ENCODE measurements at places on chromosomes 7 and 10.

GRCh38 chr7:43612128-43612527 lies 29.2 kb downstream of the STK17A start:
- no peak for DNase-seq

GRCh38 chr10:43863859-43864591 lies 215.3 kb upstream of the ZNF32 start:
- no peak for DNase-seq

DNA sequence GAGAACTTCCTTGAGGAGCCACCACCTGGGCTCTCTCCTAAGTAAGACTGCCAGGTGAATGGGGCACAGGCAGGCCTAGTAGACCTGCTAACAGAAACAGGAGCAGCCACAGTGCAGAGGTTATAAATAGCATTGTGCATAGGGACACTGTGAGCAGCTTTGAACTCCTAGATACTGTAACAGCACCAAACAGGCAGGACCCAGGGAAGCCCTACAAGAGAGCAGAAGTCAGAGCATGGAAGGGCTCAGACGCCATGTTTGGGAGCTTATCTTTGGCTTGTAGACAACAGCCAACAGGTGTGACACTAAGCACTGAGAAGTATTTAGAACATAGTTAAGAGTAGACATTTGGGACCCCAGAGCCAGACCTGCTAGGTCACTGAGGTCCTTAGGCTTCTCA lies 14.5 kb downstream of the XRCC2 start:
- no peak for DNase-seq

GRCh38 chr10:80199828-80200227 lies 5.5 kb downstream of the ANXA11 start:
- no peak for DNase-seq

GRCh38 chr7:155371331-155371883 lies 73.7 kb downstream of the INSIG1 start:
- DNase-seq = no peak

GRCh38 chr7:52961084-52961483 lies 74.3 kb upstream of the POM121L12 start:
- DNase-seq = no peak

DNA sequence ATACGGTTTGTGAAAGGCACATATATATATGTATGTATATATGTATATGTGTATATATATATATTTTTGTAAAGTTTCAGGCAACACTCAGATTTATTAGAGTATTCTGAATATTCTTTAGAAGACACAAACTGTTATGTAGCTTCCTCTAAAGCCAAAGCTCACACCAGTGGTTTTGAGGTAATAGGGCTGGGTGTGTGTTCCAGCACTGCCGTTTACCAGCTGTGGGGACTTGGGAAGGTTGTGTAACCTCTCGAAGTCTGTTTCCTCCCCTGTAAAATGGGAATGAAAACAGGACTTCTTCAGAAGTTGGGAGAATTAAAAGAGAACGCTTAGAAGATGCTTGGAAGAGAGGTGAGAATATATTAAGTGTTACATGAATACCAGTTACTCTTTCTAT lies 94.8 kb downstream of the PRPF18 start:
- no peak for DNase-seq

GRCh38 chr7:155181768-155182167 lies 111.6 kb downstream of the HTR5A start:
- no peak for DNase-seq

DNA sequence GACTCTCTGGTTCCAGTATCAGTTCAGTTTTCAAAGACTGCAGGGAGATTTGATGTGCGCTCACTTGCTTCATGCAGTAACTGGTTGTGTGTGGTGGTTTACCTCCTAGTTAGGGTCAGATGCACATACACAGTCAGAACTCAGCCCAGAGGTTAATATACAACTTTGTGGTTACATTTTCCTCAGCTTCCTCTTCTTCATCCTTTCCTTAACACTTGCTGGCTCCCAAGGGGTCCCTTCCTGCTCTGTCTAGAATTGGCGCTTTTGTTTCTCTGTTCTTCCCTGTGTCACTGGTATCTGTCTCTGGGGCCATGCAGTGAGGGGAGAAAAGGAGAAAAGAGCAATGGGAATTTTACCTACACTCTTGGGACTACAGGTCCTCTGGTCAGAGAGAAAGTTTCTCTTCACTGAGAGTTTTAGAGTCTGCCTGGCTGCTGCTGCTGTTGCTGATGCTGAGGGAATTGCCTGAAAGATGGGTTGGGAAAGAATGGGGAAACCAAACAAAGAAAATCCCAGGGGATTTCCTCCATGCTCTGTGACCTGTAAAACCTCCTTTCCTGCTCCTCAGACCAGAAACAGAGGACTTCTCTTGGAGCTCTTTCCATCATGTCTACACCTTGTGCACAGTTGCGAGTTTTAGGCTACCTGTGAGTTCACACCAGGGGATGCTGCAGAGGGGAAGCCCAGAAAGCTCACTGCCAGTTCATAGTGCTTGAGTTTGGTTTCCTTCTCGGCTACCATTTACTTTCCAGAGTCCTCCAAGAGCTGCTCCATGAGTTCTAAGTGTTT lies 74.6 kb downstream of the WDFY4 start:
- no peak for DNase-seq

DNA sequence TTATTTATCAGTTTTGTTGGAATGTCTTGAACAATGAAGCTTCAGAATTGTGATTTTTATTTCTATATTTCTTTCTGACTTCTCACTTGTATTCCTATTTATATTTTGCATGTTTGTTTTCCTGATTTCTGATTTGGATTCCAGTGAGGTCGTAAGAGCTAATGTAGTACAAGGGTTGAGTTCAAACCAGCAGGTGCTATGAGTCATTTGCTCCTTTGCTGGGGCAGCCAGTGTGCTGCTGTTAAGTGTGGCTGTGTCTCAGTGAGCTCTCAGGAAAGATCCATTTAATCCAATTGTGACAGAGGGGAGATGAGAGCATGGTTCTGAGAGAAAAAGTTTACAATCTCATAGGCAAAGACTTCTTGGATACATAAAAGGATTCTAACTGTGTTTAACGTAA lies 48.6 kb downstream of the MCU start:
- no peak for DNase-seq

DNA sequence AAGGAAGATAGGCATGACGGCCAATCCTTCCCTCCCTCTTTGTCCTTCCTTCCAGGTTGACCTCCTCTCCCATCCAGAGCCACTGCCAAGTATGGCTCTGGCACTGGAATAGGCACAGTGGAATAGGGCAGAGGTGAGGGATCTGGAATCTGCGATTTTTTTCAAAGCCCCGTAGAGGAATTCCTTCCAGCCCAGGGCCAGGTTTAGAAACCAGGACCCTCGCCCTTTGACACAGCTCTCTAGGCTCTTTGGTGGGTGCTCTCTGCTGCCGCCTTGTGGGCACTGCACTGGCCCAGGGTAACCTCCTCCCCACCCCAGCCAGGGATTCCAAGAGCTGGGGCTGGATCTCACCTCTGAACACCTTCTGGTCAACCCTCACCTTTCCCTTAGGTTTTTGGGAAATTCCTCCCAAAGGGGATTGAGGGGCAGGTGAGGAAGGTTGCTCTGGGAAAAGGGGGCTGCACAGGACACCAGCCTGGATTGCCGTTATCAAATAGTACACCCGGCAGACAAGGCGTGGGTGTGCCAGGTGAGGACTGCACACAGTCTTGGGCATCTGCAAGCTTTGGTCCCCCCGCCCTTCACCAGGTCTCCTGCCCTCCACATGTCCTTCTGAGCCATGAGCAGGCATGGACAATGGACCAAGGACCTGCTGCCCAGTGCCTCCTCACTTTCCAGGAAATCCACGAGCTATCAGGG lies 22.8 kb downstream of the C10orf105 start:
- DNase-seq = peak; percentile 27

Data from stimulated activated CD4-positive, alpha-beta T cell treated with anti-CD3 and anti-CD28 coated beads, TNF-alpha, amount 100 ng/mL, for 24 hours (primary cell).